ENCODE measurements at places on chromosomes 3 and 15. TPM values are rescaled to one million over a fixed set of nuclear protein-coding genes. Genes with fewer than 3 reads are reported as not detected.
A peak's percentile ranks its signal among the peaks of the same experiment; 100 is the strongest.

- H3K4me3 ChIP-seq: no peak overlapping the region
- no peak for DNase-seq
- no peaks in the 10 kb centered on the region for H3K4me1 ChIP-seq
- H3K27me3 ChIP-seq: peaks cover 2% of the 10 kb centered on the region
- H3K27ac ChIP-seq: no peak overlapping the region
Observed at GRCh38 chr3:28039234-28039633, 202.2 kb upstream of the CMC1 start.

DNA sequence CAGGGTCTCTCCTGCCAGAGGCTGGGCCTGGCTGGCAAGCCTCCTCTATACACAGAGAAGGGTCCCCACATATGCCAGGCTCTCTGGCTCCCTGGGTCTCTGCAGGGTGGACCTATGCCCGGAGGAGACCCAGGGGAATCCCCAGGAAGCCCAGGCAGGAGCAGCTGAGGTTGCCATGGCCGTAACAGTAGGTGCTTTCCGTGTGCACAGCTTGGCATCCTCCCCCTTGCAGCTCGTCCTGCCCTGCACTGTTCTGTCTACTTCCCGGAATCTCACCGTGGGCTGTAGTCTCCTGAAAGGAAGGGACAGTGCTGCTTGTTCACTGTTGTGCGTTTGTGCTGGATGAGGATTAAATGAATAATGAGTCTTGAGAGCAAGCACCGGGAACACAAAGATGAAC lies 47.8 kb downstream of the DAPK2 start:
- peak overlapping the region; percentile 1 for H3K27ac ChIP-seq
- peaks cover 10% of the 10 kb centered on the region for H3K4me1 ChIP-seq
- DNase-seq: no peak
- no peak overlapping the region for H3K4me3 ChIP-seq

The COL6A6 gene
- polyA plus RNA-seq: not detected

DNA sequence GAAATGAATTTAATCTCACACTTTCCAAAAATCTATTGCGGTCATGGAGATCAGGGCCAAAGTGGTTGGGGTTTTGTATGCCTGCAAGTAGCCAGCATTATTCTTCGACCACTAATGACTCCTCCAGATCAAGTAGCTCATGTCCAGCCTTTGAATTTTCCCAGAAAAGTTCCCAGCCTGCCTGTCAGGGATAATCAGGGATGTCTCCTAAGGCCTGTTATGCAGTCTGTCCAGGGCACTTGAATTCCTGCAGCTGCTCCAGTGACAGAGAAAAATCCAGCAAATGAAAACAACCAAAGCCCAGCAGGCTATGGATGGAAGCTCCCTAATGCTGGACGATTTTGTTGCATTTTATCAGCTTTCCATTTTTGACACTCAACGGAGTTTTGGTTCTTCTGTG lies 215.4 kb downstream of the ADAMTSL3 start:
- no peak overlapping the region for H3K4me3 ChIP-seq
- H3K27ac ChIP-seq: no peak overlapping the region
- no peaks in the 10 kb centered on the region for H3K4me1 ChIP-seq
- H3K27me3 ChIP-seq: no peaks in the 10 kb centered on the region
- no peak for DNase-seq

DNA sequence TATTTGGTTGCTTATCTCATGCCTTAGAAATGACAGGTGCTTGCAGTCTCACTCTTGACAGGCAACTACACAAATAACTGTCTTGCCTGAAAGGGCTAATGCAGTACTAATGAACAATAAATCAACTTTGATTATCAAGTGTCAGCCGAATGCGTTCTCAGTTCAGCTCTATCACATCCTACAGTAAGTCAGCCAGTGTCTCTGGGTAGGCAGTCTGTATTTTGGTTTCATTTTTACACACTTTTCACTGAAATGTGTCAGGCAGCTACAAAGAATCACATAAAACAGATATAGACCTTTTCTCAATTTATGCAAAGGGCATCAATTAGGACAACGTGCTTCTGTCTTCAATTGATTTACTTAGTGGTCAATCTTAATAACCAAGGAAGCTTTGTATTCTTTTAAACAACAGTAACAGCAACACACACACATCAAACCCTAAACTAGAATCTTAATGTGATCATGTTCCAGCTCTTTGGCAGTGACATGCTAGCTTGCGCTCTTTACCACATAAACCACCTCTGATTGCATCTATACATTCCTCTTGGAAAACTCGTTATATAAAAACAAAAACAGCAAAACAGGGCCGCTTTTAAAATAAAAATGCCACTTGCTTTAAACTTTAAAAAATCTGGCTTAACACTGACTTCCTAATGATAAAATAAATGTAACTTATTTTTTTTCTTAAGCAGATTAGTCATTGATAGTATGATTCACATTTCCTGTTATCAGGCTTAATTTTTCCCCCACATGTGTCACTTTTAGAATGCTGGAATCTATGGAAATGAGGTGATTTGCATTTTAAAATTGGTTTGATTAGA lies 520.4 kb downstream of the FOXP1 start:
- H3K27me3 ChIP-seq: no peaks in the 10 kb centered on the region
- peak overlapping the region; percentile 57 for H3K4me3 ChIP-seq
- H3K36me3 ChIP-seq: no peaks in the 10 kb centered on the region
- DNase-seq: peak; percentile 60
- peak overlapping the region; percentile 80 for H3K27ac ChIP-seq
- H3K4me1 ChIP-seq: peaks cover 11% of the 10 kb centered on the region

DNA sequence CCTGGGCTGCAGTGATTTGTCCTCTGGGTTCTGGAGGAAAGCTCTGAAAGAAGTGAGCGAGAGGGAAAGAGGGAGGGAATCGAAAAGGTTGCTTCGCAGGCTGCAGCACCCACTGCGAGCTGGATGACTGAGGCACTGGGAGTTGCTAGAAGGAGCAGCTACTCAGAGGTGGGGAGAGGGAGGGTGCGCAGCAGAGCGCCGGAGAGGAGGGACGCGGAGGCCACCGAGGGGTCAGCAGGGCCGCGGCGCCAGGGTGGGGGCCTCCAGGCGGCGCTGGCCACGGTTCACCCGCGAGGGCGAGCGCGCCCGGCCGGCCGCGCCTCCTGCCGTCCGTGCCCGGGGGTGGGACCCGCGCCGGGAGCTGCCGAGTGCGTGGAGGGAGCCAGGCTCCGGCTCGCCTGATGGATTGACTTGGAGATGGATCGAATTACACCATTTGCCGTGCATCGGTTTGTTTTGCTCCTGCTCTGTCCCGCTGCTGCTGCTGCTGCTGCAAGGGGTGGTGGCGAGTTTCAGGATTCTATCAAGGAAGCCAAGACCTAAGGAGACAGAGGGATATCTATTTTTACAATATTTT lies at the start of gene SEMA6D:
Gene SEMA6D (plus strand): TSS at position 470 of the 577 bp plus-strand sequence. CDS start 42,294 bp downstream, outside the sequence.
- H3K27me3 ChIP-seq: no peaks in the 10 kb centered on the region
- peak within 1 kb of the TSS; percentile 90 for H3K27ac ChIP-seq
- H3K4me3 ChIP-seq: peak within 1 kb of the TSS; percentile 69
- H3K36me3 ChIP-seq: no peaks in the 10 kb centered on the region
- peak; percentile 79 for DNase-seq
- no peaks in the 10 kb centered on the region for H3K4me1 ChIP-seq

DNA sequence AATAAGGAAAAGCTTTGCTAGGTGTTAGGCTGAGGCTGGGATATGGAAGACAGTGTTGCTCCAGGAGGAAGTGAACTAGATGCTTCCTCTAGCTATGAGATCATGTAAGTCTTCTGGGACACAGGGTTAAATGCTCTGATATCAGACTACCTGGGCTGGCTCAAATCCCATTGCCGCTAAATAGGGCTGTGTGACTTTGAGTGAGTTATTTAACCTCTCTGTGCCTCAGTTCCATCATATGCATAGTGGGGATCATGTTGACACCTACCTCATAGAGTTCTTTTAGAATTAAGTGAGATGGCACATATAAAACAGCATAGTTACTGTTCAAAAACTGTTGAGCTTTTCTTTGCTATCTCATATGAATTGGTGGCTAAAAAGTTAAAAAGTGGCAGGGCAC lies 12.6 kb downstream of the RPLP1 start:
- no peak for DNase-seq
- no peaks in the 10 kb centered on the region for H3K27me3 ChIP-seq
- H3K4me3 ChIP-seq: no peak overlapping the region

DNA sequence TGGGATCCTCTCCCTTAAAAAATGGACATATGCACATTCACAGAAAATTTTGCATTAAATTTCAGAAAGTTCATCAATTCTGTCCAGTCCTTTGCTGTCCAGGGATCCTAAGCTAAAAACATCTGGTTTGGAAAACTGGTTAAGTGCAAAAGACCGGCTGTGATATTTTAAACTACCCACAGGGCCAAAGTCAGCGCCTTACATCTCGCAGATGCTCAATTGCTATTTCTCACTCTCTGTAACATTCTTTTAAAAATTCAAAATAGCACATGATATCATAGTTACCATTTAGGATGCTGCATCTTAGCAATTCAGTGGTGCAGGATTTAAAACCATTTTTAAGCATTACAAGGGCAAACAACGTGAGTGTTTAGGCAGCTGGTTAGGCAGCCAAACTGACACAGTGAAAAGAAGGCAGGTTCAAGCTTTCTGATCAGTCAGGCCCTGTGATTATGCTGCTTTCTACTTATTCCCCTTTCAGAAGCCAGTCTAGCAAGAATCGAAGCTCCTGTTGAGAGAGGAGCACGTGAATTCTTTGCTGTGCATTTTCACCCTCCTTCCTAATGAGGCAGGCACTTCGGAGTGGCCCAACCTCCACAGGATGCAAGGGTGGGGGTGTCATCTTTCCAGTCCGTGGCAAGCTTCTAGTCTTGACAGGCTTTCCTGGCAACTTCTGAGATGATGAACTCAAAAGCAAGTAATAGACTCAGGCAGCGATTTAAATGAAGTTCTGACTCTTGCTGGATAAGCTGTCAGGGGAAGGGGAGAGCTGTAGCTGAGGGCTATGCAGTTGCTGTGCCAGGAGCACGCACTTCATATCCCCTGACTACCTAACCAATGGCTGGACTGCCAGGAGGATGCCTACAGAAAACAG lies 8.8 kb downstream of the PRICKLE2 start:
- peak overlapping the region; percentile 52 for H3K27ac ChIP-seq
- H3K27me3 ChIP-seq: no peaks in the 10 kb centered on the region
- H3K4me3 ChIP-seq: no peak overlapping the region

The GJD2 gene
- not detected for polyA plus RNA-seq

- no peaks in the 10 kb centered on the region for H3K27me3 ChIP-seq
- H3K27ac ChIP-seq: no peak overlapping the region
- H3K4me1 ChIP-seq: peaks cover 14% of the 10 kb centered on the region
Observed at GRCh38 chr3:67646586-67647234, 7.7 kb downstream of the SUCLG2 start.

The CADM2 gene
- not detected for polyA plus RNA-seq

The MUSTN1 gene
- polyA plus RNA-seq: 3.4 TPM

DNA sequence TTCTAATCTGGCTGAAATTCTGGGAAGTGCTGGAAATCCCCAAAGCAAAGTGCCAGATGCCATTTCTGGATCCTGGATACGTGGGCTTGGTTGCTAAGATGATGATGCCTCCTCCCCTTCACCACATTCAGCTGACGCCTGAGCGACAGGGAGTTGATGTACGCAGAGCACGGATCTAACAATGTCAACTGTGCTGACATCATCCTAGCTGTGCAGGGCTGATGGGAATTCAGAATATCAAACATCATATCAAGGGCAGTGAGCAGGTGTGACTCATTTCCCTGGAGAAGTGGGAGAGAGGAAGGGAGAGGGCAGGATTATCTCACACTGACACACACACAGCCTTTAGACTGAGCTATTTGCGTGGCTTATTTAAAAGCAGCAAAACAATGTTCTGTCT lies 92.6 kb upstream of the ZBTB20 start:
- H3K4me3 ChIP-seq: no peak overlapping the region
- H3K27ac ChIP-seq: no peak overlapping the region
- H3K27me3 ChIP-seq: no peaks in the 10 kb centered on the region
- no peaks in the 10 kb centered on the region for H3K36me3 ChIP-seq
- peak; percentile 10 for DNase-seq
- no peaks in the 10 kb centered on the region for H3K4me1 ChIP-seq

The GPR160 gene
- 358 TPM for polyA plus RNA-seq

The TGM4 gene
- polyA plus RNA-seq: not detected

The CYP1A2 gene
- not detected for polyA plus RNA-seq

The STAB1 gene
- 2.0 TPM for polyA plus RNA-seq

DNA sequence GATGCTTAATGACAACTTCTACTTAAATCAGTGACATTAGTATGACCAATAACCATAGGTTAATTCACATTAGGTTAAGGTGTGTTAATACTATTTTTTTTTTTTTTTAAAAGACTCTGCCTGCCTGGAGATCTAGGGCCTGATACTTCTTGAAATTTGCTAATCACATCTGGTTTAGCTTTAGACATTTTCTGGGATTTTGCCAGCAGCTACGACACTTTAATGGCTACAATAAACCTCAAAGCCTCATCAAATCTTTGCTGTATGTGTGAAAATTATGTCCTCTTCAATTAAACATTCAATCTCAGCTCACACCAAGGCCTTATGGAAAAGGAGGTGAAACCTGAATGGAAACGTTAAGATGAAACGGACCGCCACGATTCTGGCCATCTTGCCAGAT lies 167.9 kb downstream of the GREM1 start:
- DNase-seq: no peak
- H3K27me3 ChIP-seq: no peaks in the 10 kb centered on the region
- H3K36me3 ChIP-seq: peaks cover 2% of the 10 kb centered on the region
- no peak overlapping the region for H3K4me3 ChIP-seq
- H3K27ac ChIP-seq: no peak overlapping the region

The LRRC2 gene
- 0.66 TPM for polyA plus RNA-seq

GRCh38 chr3:115912372-115912771 lies 289.1 kb downstream of the GAP43 start:
- H3K27ac ChIP-seq: no peak overlapping the region
- no peaks in the 10 kb centered on the region for H3K4me1 ChIP-seq
- no peaks in the 10 kb centered on the region for H3K36me3 ChIP-seq
- no peaks in the 10 kb centered on the region for H3K27me3 ChIP-seq
- no peak overlapping the region for H3K4me3 ChIP-seq

The ZBED2 gene
- polyA plus RNA-seq: not detected

The MKRN3 gene
- polyA plus RNA-seq: 0.38 TPM

- DNase-seq: no peak
- no peak overlapping the region for H3K4me3 ChIP-seq
- H3K36me3 ChIP-seq: no peaks in the 10 kb centered on the region
- H3K27ac ChIP-seq: no peak overlapping the region
Observed at GRCh38 chr3:108312656-108313055, 16.3 kb downstream of the HHLA2 start.

DNA sequence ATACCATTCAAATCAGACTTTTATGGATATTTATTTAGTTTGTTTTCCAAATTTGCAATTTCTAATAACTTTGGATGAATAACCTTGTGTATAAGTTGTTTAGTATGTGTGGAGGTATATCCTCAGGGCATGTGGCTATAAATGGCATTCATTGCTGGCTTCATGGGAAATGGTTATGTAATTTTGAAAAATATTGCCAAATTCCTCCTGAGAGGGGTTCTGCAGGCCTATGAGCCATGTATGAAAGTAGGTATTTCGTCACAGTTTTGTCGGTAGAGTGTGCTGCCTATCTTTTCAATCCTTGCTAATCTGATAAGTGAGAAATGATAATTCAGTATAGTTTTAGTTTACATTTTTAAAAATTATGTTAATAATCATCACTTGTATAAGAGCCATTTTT lies 256.4 kb upstream of the ZNF385D start:
- DNase-seq: no peak
- H3K27me3 ChIP-seq: no peaks in the 10 kb centered on the region
- H3K4me3 ChIP-seq: no peak overlapping the region
- no peaks in the 10 kb centered on the region for H3K36me3 ChIP-seq
- no peak overlapping the region for H3K27ac ChIP-seq
- no peaks in the 10 kb centered on the region for H3K4me1 ChIP-seq

The MLF1 gene
- polyA plus RNA-seq: 2.4 TPM

Data from small intestine (tissue), 16 donors.